ENCODE measurements at places on chromosomes 5 and 9.

- DNase-seq: no peak
These were observed 12.3 kb downstream of the TLE4 start for GRCh38 chr9:79583952-79584654.

DNA sequence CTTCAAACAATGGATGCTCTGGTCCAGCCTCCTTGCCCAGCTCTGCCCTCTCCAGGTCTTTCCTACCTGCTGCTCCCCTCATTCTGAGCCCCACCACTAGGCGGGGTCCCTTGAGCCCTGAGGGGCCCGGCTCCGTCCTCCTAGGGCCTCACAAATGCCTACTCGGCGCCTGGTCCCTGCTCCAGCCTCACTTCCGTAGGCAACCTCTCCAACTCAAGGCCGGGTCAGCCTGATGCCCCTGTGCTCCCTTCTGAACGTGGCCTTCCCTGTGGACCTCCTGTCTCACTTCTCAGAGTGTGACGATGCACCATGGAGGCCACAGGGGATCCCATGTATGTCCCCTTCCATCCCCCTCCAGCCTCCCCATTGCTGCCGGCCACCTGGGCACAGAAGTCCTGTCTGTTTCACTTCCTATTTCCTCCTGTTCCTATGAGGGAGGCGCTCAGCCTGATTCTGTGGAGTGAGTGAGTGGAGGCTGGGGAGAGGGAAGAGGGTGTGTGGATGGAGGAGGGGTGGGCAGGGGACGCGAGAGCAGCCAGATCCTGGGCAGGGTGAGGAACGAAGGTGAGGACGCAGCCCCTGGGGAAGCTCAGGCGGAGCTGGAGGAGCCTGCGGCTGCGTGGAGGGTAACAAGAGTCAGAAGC is 127.2 kb upstream of the FAM120A start:
- no peak for DNase-seq

GRCh38 chr9:16996901-16997491 is 126.5 kb upstream of the BNC2 start:
- no peak for DNase-seq

- DNase-seq: no peak
These were observed 92.2 kb upstream of the SARDH start for GRCh38 chr9:133830310-133830709.

DNA sequence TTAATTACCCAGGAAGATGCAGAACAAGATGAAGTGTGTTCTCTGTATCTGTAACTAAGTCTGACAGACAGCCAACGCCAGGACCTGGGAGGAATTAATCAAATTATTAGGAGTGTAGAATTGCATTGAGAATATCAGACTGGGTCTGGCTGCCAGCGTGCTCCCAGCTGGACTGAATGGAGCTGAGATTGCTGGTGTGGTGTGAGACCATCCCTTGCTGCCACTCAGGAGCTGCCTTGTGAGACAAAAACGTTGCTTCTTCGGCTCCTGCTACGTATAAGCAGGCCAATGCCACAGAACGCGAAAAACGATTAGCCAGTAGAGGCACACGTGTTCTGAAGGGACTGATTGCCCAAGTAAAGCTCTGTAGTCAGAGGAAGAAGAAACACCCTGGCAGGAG is 66.8 kb downstream of the AMBP start:
- DNase-seq: no peak

DNA sequence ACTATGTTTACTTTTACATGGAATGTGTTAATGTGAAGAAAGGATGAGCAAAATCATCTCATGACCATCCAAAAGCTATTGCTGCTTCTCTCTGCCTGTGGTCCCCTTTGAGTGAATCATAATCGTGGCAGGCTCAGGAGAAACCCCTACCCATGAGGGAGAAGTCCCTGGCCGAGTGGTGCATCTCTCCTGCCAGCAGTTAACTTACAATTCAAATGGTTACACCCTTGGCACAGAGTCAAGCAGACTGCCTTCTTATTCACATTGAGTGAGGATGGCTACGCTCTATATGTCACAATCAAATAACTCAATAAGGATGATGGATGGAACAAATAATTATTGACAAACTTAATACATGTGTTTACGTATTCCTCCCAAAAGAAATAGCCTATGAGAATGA is 179.1 kb downstream of the FGF1 start:
- no peak for DNase-seq

DNA sequence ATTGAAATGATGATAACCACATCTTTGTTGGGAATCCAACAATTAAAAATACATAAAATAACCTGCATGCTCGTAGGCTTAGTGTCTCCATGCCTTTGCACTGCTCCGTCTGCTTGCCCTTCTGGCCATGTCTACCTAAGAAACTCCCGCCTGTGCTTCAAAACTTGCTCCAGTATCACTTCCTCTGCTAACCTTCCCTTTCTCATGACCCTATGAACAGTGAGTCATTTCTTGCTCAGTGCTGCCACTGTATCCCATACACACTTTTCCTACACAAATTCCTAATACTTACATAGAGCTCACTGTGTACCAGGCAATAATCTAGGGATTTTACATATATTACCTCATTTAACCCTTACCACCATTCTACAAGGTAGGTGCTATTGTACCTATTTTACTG is 33.5 kb downstream of the TMEM245 start:
- no peak for DNase-seq

Measured in ovary (tissue), 10 donors.